BJ (cell line): ENCODE measurements at places on chromosomes 16 and 17.

- no peak for DNase-seq
These were observed 452.3 kb downstream of the CNTNAP4 start for GRCh38 chr16:76729525-76729924.

DNA sequence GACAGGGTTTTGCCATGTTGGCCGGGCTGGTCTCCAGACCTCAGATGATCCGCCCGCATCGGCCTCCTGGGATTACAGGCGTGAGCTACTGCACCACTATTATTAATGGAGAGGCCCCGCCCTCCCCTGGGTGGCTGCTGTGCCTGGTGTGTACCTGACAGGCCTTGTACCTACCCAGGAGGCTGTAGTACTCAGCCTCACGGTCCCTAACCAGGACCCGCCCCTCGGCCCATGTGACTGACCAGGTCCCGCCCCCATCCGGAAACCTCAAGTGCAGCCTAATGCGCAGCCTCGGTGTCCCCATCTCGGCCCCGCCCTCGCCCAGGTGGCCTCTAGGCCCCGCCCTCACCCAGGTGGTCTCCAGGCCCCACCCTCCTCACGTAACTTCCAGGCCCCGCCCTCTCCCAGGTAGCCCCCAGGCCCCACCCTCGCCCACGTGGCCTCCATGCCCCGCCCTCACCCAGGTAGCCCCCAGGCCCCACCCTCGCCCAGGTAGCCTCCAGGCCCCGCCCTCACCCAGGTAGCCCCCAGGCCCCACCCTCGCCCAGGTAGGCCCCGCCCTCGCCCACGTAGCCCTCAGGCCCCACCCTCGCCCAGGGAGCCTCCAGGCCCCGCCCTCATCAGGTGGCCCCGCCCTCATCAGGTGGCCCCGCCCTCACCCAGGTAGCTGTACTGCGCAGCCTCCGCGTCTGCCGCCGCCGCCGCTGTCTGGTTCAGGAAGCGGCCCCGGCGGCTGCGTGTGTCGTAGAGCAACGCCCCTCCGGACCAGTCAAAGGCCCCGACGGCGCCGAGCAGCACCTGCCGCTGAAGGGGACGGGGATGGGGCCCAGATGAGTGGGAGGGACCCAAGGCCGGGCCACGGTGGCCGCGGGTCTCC lies 31.0 kb downstream of the HASPIN start:
- DNase-seq: no peak

GRCh38 chr16:88526906-88527185 lies 43.4 kb upstream of the ZC3H18 start:
- no peak for DNase-seq

- no peak for DNase-seq
These were observed 159.7 kb downstream of the CEP112 start for GRCh38 chr17:66032082-66032712.

DNA sequence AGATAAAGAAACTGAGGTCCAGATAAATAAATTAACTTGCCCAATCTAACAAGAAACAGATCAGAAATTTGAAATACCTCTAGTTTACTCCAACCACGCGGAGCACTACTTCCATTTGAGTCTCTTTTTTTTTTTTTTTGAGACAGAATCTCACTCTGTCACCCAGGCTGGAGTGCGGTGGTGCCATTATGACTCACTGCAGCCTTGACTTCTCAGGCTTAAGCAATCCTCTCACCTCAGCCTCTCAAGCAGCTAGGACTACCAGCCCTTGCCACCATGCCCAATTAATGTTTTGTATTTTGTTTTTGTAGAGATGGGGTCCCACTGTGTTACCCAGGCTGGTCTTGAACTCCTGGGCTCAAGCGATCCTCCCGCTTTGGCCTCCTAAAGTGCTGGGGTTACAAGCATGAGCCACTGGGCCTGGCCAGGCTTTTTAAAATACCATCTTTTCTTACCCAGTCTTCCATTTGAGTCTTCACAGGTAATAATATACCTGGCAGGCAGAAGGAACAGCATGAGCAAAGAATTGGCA lies 3.3 kb upstream of the NACA2 start:
- DNase-seq: no peak

DNA sequence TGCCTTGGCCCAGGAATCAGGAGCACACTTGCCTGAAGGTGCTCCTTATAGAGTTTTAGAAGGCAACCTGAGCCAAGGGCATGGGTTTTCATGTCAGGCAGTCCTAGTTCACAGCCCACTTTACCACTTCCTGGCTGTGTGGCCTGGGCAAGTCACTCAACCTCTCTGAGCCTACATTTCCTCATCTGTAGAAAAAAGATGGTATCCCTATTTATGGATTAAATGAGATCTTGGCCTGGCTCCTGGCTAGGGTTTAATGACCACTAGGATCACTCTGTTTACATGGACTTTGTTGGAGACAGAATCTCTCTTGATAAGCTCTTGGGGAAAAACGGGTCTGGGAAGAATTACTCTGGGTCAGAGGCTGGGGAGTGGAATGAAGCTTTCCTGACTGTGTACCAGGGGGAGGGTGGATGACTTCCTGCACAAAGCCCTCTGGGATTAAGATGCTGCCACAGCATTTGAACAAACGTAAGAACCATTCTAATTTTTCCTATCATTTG lies 2.3 kb downstream of the MT2A start:
- DNase-seq: no peak

DNA sequence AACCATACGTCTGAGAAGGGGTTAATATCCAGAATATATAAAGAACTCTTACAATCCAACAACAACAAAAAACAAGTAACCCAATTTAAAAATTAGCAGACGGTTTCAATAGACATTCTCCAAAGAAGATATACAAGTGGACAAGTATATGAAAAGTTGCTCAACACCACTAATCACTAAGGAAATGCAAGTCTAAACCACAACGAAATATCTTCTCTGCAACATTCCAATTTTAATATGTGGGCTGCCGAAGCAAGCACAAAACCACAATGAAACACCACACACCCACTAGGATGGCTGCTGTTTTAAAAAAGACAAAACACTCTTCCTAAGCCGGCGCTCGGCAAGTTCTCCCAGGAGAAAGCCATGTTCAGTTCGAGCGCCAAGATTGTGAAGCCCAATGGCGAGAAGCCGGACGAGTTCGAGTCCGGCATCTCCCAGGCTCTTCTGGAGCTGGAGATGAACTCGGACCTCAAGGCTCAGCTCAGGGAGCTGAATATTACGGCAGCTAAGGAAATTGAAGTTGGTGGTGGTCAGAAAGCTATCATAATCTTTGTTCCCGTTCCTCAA lies 5.9 kb upstream of the SLC13A2 start:
- peak; percentile 31 for DNase-seq

DNA sequence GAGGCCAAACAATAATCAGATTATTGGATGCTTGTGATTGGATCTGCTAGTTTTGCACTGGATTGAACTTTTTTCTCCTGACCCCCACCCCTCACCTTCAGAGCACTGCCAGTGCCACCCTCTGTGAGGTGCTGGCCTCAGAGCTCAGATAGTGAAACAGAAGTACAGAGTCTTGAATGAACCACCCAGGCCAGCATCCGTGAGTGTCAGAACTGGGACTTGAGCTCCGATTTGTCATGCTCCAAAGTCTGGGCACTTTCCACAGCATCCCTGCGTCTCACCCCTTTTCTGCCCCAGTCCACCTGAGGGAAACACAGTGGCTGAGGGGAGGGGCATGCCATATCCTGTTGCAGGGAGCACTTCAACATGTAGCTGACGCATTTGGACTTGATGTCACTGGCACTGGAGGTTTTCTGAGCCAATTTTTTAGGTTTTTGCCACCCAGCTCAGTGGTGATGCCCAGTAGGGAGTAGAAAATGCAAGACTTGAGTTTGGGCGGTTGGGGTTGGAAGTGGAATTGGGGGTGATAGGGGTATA lies 47.3 kb downstream of the SMPD3 start:
- no peak for DNase-seq

DNA sequence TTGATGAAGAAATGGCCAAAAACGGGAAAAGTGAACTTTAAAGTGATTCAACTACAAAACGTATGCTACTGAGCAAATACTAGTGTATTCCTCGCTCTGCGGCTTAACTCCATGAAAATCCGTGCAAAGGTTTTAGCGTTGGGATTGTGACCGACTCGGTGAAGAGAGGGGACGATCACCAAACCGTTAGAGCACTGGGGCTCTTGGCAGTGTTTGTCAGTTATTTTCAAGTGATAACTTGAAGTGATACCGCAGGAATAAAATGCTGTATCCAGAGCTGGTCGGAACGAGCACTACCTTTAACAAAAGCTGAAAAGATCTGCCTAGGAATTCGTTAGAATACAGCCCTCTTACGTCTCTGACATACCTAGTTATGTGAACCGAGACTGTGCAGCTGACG lies 773 bp upstream of the PPM1D start:
- DNase-seq: no peak

DNA sequence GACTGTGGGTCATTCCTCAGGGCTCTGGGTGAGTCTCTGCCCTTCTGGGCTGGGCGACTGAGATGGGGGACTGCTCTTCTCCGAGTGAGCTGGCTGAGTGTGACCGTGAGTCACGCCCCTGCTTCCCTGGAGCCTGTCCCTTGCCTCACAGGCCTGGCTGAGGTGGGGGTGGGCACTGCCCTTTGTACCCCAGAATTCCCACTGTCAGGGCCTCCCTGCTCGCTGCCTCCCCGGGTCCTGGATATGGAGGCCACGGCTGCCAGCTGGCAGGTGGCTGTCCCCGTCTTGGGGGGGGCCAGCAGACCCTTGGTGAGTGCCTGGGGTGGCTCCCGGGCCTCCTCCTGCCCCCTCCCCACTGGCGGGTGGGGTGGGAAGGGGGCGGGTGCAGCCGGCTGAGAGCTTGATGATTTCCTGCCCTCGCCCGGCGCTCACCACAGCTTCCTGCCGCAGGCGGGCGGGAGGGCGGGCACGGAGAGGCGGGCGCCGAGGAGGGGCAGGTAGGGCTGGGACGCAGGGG lies at the start of gene LAT:
TSS of gene LAT (plus strand) at position 434 of the 517 bp plus-strand sequence. CDS start 366 bp downstream, outside the sequence.
- DNase-seq: no peak

DNA sequence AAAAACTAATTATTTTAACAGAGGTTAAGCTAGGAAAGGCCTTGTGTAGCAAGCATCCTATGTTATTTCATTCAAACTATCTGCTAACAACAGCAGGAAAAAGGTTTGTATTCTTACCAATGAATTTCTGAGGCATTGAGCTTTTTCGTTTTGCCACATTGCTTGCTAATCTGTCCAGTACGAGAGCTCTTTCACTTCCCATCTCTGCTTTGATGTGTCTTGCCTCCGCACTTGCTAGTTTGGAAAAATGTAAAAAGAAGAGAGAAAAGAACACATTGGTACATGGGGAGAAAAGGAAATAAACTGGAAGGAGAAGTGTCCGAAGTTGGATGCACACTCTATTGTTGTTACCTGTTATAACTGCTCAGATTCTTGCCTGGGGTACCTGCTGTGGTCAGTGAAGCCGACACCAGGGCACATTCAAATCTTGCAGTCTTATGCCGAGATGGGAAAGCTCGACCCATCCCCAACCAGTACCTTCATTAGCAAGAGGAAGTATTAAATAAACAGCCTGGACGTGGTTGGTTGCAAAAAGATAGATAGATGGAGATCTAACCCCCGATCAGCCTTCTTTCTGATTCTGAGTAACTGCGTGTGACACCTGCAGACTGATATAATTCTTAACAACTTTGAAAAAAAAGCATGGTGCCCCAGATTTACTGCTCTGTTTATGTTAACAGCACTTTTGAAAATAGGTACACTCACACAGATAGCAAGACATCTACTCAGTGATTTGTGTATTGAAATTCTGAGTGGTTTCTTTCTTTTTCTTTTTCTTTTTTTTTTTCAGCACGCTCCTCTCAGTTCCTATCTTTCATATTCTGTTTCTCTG lies 40.0 kb downstream of the GRB7 start:
- no peak for DNase-seq

GRCh38 chr17:80746262-80746935 lies 201.8 kb downstream of the RPTOR start:
- no peak for DNase-seq

DNA sequence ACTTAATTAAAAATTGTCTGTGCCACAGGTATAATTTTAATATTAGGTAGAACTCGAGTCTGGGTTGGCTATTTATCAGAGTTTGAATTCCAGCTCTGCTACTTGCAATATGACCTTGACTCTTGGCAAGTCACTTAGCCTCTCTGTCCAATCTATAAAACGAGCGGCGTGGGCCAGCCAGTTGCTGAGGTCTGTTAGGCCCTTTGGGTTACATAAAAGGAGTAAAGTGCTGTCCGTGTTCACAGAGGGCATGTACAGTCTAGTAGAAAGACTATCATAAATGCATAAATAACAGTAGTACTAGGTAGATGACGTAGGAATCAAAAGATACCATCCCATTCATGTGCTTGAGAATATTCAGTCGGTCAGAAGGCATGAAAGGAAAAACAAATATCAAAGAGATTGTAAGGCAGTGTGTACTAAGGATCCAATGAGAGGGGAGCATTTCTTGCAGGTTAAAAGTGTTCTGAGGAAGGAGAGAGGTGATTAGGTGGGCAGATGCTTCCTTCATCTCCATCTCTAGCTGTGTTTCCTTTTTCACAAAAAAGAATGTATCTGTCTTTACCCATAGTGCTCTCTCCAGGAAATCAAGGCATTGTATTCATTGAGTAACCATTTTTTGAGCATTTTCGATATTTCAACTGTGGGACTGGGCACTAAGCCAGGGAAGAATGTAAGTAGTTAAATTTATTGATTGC lies 2.4 kb downstream of the TNRC6A start:
- DNase-seq: no peak

- peak; percentile 56 for DNase-seq
These were observed 30.9 kb upstream of the FOXF1 start for GRCh38 chr16:86479419-86479818.

DNA sequence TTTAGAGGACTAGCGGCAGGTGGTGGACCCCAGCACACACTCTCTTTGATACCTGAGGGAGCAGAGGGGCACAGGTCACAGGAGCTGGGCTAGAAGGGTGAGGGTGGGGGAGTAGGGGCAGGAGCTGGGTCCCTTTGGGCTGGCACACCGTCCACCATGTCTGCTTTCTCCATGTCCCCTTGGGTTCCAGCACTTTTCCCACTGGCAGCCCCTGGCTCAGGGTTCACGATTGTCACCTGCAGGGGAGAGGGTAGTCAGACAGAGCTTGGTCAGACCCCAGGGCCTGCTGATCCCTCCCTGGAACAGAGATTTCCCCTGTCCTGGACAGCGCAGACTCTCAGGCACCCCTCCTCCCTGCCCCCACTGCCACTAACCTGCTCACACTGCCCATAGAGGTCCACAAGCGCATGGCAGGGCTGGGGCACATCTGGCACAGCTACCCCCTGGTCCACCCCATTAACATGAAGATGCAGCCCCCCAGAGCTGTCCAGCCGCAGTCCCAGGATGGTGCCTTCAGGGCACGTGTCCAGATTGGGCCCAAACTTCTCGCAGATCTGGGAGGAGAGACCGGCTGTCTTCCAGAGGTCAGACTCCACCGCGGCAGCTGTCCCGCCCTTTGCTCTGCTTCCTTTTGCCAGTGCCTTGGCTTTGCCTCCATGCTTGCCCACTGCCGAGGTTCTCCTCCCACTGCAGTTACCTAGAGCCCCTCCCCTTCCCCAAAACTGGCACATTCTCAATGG lies 3.1 kb upstream of the GPS2 start:
- DNase-seq: no peak

DNA sequence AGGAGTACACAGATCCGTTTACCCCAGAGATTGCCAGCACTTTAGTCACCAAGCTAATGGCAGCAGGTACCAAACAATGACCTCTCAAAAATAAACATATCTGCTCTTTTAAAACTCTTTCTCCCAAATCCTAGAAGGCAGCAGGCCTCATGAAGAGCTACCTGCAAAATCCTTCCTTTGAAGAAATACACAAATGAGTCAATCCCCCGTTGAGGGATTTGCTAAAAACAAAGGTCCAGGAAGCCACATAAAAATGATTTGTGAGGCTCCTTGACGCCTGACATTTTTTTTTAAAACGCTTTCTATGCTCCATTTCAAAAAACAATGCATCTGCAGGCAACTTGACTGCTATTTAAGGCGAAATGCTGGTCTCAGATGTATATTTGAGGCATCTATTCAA lies 58.2 kb downstream of the NACA2 start:
- DNase-seq: no peak

- no peak for DNase-seq
These were observed 56.8 kb downstream of the HIC1 start for GRCh38 chr17:2111691-2112090.
